MM.1S (cell line): ENCODE measurements at places on chromosomes 7 and 10.

DNA sequence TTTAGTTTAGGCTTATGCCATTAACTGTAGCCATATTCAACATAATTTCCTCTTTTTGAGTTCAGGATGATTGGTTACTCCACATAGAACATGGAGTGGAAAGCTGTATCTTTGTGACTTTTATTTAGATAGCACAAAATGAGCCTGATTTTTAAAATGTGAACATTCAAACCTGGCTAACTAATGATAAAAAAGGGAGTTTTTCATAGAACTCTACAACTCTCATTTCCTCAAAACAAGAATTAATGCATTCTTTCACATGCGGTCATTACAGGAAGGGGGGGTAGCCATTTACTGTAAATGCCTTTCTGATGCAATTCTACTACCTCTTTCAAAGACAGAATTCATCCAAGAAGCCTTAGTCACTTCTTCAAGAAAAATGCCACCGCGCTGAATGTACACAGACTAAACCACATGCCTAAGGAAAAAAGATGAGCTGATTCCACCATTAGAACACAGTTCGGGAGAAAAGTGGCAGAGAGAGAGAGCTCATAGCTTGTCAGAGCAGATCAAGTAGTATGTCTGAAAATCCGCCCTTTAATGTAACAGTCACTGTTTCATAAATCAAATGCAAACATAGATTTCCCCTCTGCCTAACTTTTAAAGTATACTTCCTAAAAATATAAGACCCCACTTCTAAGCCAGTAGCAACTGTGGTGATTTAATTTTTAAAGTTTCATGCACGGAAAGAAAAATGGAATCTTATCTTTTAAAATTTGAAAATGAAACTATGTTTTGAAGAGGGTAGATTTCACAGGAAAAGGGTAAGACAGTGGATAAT lies 226.4 kb upstream of the KLF14 start:
- DNase-seq: peak; percentile 78

- no peak for DNase-seq
Observed at GRCh38 chr7:151660141-151660540, 140.4 kb upstream of the RHEB start.

- peak; percentile 38 for DNase-seq
Observed at GRCh38 chr10:22319980-22320558, 830 bp upstream of the BMI1 start.

GRCh38 chr10:35564341-35564968 lies 40.7 kb upstream of the GJD4 start:
- DNase-seq: no peak

GRCh38 chr10:132788180-132788830 lies 2.4 kb upstream of the NKX6-2 start:
- DNase-seq: no peak

- DNase-seq: no peak
Observed at GRCh38 chr10:93363891-93364648, 118.1 kb downstream of the MYOF start.

DNA sequence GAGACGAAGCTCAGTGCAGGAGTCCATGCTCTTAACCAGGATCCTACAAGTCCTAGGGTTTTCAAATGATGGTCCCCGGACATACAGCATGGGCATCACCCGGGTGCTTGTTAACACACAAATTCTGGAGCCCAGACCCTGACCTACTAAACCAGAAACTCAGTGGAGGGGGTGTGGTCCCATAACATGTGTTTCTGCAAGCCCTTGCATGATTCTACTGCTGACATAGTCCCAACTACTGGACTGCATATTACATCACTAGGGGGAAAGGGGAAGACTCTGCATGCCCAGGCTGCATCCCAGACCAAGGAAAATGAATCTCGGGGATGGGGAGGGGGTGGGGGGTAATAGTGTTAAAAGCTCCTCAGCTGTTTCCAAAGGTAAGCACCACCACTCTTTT lies 40.3 kb downstream of the GRB10 start:
- DNase-seq: no peak

DNA sequence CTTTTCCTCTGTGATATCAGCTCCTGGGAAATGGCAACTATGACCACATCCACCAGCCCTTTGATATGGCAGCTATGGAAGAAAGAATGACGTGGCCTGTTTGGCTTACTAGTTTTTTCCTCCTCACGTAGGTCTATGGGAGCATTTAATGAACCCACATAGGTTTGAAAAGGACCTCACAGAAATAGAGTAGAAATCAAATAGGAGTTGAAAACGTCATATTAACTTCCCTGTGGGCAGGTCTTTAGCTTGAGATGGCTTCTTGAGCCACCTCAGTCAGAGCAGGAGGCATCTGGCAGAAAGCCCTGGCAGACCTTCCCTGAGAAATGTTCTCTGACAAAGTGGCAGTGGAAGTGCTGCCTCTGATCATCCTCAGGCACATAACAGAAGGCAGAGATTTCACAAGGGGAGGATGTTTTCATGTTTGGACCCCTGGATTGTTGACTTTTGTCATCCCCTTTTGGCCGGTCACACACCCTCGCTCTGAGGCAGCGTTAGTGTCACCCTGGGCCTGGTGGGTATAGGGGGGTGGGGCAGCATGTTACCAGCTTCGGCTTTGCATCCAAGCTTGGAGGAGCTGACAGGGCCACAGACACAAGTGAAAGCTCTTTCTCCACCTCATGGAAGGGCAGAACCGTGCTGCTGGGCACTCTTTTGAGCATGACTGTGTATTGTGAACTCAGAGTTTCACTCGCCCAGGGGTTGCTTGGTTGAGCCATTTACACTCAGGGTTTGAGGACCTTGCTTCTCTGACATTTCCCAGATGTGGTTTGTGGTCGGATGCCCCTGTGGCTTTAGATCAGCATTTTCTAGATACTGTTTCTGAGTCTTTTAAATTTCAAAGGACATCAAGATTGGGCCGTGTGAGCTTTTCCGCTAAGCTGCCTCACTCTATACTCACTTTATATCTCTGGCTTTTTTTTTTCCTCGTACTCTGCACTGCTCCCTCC lies 184.2 kb downstream of the STK31 start:
- peak; percentile 95 for DNase-seq

DNA sequence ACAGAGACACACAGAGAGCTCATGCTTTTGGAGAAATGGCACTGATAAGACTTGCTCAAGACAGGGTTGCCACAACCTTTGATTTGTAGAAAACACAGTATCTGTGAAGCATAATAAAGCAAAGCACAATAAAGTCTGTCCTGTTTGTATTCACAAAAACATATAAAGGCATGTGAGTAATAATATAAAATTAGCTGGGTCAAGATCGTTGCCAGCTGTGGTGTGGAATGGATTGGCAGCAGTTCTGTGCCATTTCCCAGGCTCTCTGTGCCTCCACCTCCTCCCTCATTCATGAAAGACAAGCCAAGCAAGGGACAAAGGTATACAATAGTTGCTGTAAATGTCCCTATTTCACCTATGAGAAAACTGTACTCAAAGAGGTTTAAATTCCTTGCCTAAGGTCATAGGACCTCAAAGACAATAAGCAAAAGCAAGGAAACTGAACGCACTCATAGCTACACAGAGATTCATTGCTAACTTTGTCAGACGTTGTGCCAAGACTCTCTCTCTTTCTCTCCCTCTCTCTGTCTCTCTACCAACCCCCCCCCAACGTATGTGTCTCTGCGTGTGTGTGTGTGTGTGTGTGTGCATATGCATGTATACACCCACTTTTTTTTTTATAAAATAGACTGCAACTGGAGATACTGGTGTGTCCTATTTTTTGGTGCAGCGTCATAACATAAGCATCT lies 31.8 kb downstream of the CHST3 start:
- DNase-seq: no peak

GRCh38 chr10:26468700-26469099 lies 30.6 kb downstream of the APBB1IP start:
- no peak for DNase-seq

DNA sequence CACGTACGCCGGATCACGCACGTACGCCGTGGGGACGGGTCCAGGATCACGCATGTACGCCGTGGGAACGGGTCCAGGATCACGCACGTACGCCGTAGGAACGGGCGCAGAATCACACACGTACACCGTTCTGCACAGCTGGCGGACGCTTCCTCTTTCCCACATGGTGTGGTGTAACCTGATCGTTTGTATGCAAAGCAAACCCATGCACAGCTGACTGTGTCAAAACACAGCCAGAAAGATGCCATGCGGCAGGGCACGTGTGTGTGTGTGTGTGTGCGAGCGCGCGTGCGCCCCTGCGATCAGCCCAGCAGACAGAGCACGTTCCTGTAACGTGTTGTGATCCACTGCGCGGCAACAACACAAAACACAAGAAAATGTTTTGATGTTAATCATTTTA lies 573.6 kb downstream of the DNAJB6 start:
- DNase-seq: no peak

GRCh38 chr7:1767524-1767923 lies 97.4 kb downstream of the ELFN1 start:
- no peak for DNase-seq

GRCh38 chr7:148447221-148447849 lies 143.2 kb upstream of the C7orf33 start:
- DNase-seq: no peak

- no peak for DNase-seq
Observed at GRCh38 chr7:132075515-132075914, 500.8 kb downstream of the PLXNA4 start.

GRCh38 chr7:37901236-37901827 lies 15.3 kb downstream of the SFRP4 start:
- peak; percentile 38 for DNase-seq

- DNase-seq: peak; percentile 88
Observed at GRCh38 chr10:50621968-50622705, 1.6 kb downstream of the SGMS1 start.

- peak; percentile 67 for DNase-seq
Observed at GRCh38 chr10:110387983-110388686, 83.4 kb upstream of the SMNDC1 start.

GRCh38 chr7:155007947-155008346 lies 5.0 kb upstream of the PAXIP1 start:
- peak; percentile 27 for DNase-seq

- DNase-seq: no peak
Observed at GRCh38 chr10:11013836-11014235, 3.8 kb upstream of the CELF2 start.

- no peak for DNase-seq
Observed at GRCh38 chr10:94549221-94549620, 3.6 kb downstream of the HELLS start.
